ENCODE measurements at places on chromosomes 6 and 20.
A peak's percentile ranks its signal among the peaks of the same experiment; 100 is the strongest.

- peak; percentile 52 for DNase-seq
Observed at GRCh38 chr6:43496370-43497128, 13.6 kb downstream of the LRRC73 start.

- DNase-seq, result no peak
Observed at GRCh38 chr20:2701671-2702081, 9.1 kb downstream of the EBF4 start.

DNA sequence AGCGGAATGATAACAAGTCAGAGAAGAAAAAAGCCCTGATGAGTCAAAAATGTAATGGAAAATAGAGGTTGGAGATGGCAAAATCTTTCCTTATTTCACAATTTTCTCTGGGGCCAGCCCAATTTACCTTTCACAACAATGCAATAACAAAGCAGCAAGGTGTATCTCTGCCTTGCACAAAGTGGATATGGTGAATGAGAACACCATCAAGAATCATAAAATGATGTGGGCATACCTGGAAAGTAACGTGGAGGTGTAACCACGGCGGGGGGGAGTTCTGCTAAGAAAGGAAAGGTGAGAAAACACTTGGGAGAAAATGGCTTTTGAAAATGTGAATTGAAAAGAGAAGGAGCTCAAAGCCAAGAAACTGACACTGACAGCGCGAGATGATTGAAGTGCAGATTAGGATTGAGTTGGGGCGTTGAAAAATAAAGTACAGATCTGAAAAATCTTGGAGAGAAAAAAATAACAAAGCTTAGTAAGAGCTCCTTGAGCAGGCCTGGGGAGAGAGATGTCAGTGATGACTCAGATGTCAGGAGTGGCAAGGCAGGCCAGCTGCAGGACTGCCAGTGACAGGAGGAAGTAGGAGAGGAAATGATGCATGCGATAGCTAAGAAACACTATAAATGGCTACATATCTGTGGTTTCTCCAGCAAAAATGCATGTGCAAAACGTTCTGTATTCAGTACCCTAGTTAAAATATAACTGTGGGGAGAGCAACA lies 26.2 kb downstream of the ARHGAP18 start:
- peak; percentile 99 for DNase-seq

- DNase-seq, result peak; percentile 97
Observed at GRCh38 chr20:47317127-47317895, 39.2 kb downstream of the ZMYND8 start.

DNA sequence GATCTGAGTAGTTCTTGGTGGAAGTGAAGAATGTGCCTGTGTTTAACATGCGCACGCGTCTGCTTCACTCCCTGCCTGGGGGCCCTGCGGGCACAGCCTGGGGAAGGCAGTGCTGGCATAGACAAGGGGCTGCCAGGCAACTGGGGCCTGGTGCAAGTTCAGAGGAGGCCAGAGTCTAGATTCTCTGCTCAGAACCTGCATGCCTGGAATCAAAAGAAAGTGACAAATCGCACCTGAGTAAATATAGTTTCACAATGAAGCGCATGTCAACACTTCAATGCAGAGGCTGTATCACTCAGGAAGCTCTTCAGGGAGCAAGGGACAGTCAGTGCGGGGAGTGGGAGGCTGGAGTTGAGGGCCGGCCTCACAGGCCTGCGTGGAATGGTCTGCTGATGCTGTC lies 24.2 kb upstream of the PPP1R14C start:
- DNase-seq, result no peak

- peak; percentile 76 for DNase-seq
Observed at GRCh38 chr6:158481690-158482473, 78.0 kb upstream of the TMEM181 start.

GRCh38 chr6:37830225-37830624 lies 10.7 kb downstream of the ZFAND3 start:
- DNase-seq, result peak; percentile 8

GRCh38 chr6:5435449-5435848 lies 174.1 kb downstream of the FARS2 start:
- DNase-seq, result peak; percentile 75

- no peak for DNase-seq
Observed at GRCh38 chr6:137246791-137247202, 27.6 kb upstream of the IFNGR1 start.

- no peak for DNase-seq
Observed at GRCh38 chr20:63884506-63885263, 10.2 kb upstream of the DNAJC5 start.

- no peak for DNase-seq
Observed at GRCh38 chr20:38132156-38132909, 32.7 kb downstream of the TGM2 start.

GRCh38 chr6:79302341-79302740 lies 67.9 kb upstream of the HMGN3 start:
- DNase-seq, result no peak
